ENCODE measurements at places on chromosomes 2 and 18.

- no peak for DNase-seq
These were observed 8.0 kb downstream of the SP100 start for GRCh38 chr2:230423851-230424458.

- no peak for DNase-seq
These were observed 27.0 kb downstream of the GREB1 start for GRCh38 chr2:11560806-11561205.

DNA sequence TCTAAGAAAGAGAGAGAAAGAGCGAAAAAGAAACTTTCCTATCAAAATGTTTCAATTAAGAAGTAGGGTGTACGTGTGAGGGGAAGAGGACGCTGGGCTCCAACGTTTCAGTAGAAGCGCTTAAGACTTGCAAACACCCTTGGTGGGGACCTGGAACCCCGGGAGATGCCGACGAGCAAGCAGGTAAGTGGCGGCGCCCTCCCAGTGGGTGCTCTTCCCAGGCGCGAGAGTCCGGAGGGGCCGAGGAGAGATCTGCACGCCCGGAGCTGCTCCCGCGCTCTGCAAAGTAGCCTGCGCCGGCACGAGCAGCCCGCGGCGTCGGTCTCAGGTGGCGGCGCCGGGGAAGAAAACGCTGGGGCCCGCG is 678 bp upstream of the OTX1 start:
- DNase-seq: no peak

DNA sequence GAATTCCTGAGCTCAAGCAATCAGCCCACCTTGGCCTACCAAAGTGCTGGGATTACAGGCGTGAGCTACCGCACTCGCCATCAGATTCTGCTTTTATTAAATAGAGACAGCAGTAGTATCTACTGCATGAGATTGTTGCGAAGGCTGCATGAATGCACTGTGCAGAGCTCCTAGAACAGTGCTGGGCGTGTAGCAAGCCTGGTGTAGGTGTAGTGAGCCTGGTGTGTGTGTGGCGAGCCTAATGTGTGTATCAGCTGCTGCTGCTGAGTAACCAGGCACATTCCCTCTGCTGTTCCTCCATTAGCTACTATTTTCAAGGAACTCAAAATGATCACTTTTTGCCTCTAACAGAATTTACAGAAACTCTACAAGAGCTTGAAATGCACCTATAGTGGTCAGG is 57.6 kb downstream of the PTPRM start:
- no peak for DNase-seq

GRCh38 chr2:152198499-152198898 is 22.9 kb upstream of the STAM2 start:
- no peak for DNase-seq

- DNase-seq: no peak
These were observed 24.0 kb upstream of the COLEC12 start for GRCh38 chr18:524466-524865.

DNA sequence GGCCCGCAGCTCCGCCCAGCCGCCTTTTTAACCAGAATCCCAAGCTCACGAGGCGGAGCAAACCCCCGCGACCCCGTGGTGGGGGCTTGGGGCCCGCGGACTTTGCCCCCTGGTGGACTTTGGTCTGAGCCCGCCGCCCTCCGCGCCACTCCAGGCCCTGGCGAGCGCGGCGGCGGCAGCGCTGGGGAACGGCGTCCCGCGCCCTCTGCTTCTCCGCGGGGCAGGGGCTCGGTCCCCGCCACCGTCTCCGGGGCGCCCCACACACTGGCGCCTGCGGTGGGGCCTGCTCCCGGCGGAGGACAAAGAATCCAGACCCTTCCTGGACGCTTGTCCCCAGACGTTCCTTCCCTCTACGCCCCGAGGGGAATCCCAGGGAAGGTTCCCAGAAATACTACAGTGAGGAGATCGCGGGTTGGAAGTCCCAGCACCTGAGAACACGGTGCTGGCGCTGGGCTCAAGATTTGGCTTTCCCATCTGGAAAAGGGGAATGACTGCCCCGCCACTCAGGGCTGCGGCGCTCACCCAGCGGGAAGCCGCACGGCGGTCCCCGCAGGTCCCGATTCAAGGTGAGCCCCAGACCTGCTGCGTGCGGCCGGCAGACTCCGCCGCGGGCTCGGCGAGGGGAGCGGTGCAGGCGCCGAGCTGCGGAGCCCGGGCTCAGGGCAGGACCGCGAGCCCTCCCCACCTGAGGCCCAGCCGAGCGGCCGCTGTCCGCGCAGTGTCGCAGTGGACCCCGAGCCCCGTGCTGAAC is at the start of gene HAAO:
Gene HAAO, minus strand, starts transcription at position 1 of the 751 bp plus-strand sequence. CDS start 47 bp downstream, outside the sequence.
- DNase-seq: no peak

DNA sequence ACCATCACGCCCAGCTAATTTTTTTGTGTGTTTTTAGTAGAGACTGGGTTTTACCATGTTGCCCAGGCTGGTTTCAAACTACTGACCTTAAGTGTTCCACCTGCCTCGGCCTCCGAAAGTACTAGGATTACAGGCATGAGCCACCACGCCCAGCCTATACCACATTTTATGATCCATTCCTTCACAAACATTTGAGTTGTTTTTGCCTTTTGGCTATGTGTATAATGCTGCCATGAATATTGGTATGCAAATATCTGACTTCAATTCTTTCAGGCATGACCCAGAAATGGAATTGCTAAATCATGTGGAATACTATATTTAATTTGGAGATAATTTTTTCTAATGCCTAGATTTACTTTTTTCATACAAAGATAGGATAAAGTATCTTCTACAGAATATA is 68.6 kb downstream of the TTC27 start:
- no peak for DNase-seq

GRCh38 chr2:17470855-17471641 is 47.2 kb downstream of the RAD51AP2 start:
- no peak for DNase-seq

GRCh38 chr2:165274698-165275097 is 35.5 kb downstream of the SCN2A start:
- DNase-seq: no peak

- no peak for DNase-seq
These were observed 35.1 kb downstream of the THAP4 start for GRCh38 chr2:241601841-241602240.

- DNase-seq: no peak
These were observed 92.2 kb upstream of the ITGB6 start for GRCh38 chr2:160292225-160292624.

DNA sequence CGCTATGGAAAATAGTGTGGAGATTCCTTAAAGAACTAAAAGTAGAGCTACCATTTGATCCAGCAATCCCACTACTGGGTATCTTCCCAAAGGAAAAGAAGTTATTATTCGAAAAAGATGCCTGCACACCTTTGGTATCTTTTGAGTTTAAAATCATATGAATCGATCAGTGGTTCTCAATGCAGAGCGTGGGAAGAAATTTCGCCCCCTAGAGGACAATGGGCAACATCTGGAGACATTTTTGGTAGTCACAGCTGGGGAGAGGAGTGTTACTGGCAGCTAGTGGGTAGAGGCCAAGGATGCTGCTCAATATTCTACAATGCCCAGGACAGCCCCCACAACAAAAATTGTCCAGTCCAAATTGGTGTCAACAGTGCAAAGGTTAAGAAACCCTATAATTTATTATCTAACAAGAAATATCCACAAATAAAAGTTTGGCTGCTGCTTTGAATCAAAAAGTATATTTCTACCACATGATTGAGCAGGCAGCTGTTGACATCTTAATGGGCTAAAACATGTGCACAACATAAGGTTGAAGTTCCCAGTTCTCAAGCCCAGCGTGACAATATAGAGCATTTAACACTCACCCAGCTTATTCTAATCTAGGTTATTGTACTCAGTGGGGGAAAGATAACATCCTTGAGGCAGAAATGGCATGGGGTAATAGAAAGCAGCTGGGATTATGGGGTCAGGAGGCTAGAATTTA is 425.7 kb downstream of the LRATD1 start:
- DNase-seq: no peak

DNA sequence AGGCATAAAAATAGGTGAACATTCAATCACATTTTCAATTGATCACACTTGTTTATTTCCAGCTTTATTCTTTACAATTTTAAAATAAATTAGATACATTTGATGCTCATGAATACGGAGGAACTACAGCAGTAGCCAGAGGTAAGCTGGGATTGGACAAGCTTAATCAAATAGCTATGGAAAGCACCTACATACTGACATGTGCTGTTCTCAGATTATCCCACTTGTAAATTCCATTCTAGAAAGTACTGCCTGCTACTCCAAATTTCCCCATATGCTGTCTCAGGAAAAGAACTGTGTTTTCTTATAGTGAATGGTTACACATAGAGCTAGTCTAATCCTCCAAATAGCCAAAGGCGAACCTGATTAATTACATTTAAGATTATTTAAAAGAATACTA is 24.2 kb downstream of the PELI1 start:
- no peak for DNase-seq

DNA sequence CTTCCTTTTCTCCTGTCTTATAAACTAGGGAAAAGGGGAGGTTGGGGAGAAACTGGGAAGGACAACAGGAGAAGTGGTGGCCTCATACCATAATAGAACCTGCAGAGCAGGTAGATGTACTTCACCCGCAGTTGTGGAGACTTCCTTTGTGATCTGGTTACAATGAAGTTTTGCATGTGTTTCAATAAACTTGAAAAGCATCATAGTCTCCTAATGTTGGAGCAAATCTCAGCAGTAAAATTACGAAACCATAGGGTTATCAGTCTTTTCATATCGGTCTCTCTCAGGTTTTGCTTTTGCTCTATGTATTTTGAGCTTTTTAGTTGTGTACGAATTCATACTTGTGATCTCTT is 30.5 kb downstream of the ANO7 start:
- DNase-seq: no peak

DNA sequence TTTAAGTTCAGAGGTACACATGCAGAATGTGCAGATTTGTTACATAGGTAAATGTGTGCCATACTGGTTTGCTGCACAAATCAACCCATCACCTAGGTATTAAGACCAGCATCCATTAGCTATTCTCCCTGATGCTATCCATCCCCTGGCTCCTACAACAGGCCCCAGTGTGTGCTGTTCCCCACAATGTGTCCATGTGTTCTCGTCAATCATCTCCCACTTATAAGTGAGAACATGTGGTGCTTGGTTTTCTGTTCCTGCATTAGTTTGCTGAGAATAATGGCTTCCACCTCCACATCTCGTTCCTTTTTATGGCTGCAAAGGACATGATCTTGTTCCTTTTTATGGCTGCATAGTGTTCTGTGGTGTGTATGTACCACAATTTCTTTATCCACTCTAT is 75.8 kb downstream of the SUCLG1 start:
- no peak for DNase-seq

DNA sequence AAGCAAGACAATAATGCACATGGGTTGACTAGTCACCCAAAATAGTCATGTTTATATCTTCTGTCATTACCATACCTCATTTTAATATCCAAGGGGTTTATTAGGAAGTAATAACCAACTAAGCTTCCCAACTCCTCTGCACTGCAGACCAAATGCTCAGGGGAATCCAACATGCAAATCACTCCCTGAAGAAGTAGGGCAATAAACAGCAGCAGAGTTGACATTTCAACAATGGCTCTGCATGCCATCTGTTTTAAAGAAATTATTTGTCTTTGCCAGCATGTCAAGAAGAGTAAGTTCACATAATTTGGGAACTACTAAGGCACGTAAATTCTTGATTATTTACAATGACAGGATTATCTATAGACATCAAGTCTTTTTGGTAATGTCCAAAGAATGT is 84.4 kb upstream of the LYPD1 start:
- DNase-seq: no peak

- no peak for DNase-seq
These were observed 163.6 kb downstream of the PRKCE start for GRCh38 chr2:45814951-45815621.

DNA sequence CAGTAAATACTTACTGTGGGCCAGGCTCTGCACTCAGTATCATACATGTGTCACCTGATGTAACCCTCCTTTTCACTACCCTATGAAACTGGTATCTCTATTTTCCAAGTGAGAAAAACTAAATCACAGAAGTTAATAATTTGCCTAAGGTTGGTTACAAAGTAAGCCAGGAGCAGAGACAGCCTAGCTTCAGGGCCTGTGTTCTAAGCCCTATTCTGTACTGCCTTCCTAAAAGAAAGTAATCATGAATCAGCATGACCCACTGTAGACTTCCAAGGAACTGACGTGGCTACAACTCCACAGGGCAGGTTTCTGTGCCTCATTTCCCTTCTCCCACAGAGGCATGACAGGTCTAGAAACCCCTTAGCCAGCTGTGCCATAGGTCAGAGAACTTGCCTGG is 14.3 kb downstream of the ZNF142 start:
- no peak for DNase-seq
